Renal cortical epithelial cell (primary cell): ENCODE measurements at places on chromosomes 7 and 10. TPM values are rescaled to one million over a fixed set of nuclear protein-coding genes. Genes with fewer than 3 reads are reported as not detected.
A peak's percentile ranks its signal among the peaks of the same experiment; 100 is the strongest.

RBP4 gene
- 2.1 and 5.8 TPM in 2 replicates for total RNA-seq

ICA1 gene
- total RNA-seq, result 13.7 and 26.6 TPM in 2 replicates

SLC26A3 gene
- not detected in 2 replicates for total RNA-seq

ARMC10 gene
- 53.7 and 67.9 TPM in 2 replicates for total RNA-seq

LIPN gene
- total RNA-seq, result not detected in 2 replicates

C10orf143 gene
- total RNA-seq, result 0.85 TPM in 1 of 2 replicates, not detected in the other

TDRD1 gene
- 0.69 and 8.1 TPM in 2 replicates for total RNA-seq

GRCh38 chr7:70676243-70676642 is 455.7 kb upstream of the GALNT17 start:
- DNase-seq, result no peak

DNA sequence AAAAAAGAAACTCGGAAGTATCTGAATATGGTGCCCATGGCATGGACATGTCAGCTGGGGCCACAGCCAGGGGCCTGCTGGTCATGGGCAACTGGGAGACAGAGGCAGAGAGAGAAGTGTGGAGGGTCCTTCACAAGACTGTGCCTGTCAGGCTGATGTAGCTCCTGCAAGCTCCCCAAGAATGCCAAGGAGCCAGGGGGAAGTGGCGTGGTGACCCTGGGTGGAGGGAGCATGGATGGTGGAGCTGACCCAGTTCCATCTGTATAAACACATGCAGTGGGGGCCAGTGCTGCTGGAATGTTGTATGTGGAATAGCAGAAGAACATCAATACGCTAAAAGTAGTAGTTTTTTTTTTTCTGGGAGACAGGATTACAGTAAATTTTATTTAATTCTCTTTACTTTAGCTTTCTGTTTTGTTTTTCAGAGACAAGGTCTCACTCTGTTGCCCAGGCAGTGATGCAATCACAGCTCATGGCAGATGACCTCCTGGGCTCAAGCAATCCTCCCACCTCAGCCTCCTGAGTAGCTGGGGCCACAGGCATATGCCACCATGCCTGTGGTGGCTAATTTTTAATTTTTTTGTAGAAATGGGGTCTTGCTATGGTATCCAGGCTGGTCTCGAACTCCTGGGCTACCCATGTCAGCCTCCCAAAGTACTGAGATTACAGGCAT is 10.5 kb upstream of the ZMIZ2 start:
- peak; percentile 21 for DNase-seq

- DNase-seq, result peak; percentile 75
Measured at GRCh38 chr7:108598153-108598552, 28.5 kb downstream of the DNAJB9 start.

DNA sequence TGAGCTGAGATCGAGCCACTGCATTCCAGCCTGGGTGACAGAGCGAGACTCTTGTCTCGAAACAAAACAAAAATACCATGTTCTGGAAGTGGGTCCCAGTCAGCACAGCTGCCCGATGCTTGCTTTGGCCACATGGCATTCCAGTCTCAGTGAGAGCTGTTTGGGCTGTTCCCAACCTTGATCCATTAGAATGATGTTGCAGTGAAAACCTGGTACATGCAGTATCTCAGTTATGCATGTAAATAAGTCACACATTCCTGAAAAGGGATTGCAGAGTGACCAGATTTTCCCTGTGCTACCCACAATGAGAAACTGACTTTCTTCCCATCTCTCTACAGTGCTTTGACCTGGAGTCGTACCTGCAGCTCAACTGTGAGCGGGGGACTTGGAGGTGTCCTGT is 15.4 kb downstream of the ZMIZ2 start:
- no peak for DNase-seq

GRCh38 chr10:73863039-73863817 is 11.1 kb downstream of the CAMK2G start:
- DNase-seq, result no peak

DNA sequence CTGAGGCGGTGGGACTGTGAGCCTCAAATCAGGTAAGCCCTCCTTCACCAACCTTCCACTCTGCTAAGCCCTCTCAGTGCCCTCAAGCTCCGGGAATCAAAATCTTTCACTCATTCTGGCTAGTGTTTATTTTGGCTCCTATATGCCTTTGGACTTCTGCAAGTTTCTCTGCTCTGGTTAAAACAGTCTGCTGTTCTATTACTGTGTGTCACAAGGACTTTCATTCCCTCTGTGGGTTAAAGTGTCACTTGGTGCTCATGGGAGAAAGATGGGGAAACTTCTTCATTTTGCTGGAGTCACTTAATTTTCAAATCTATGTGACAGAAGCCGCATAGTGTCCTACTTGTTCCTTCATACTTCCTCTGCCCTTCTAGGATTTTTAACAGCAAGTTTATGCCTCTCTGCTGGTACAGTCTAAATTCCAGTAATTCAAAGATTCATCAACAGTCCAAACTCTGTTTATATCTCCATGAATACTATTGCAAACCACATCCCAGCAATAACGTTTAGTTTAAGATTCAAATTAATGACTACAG is 61.3 kb downstream of the CD36 start:
- peak; percentile 64 for DNase-seq

DNA sequence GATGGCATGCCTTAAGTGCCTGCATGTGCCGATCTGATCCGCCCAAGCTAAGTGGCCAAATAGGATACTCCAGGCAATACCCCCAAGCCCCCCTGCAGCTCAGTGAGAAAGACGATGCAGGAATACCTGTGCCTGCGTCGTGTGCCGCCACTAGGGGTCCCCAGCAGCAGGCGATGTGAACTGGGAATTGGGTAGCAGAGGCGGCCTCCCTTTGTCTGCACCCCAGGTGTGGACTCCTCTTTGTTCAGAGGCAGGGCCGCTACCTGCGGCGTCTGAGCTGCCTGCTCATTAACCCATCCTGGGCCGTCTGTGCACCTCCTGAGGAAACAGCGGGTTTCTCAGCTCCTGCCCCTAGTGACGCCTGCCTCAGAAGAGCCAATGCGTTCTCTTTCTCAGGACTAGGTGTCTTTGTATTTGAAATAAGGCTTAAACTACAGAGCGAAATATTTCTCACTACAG is 4.8 kb upstream of the CHN2 start:
- peak; percentile 10 for DNase-seq

GRCh38 chr10:86969421-86970041 is 1.2 kb downstream of the ADIRF start:
- no peak for DNase-seq

GRCh38 chr10:77228559-77228958 is 409.0 kb downstream of the KCNMA1 start:
- DNase-seq, result peak; percentile 62

DNA sequence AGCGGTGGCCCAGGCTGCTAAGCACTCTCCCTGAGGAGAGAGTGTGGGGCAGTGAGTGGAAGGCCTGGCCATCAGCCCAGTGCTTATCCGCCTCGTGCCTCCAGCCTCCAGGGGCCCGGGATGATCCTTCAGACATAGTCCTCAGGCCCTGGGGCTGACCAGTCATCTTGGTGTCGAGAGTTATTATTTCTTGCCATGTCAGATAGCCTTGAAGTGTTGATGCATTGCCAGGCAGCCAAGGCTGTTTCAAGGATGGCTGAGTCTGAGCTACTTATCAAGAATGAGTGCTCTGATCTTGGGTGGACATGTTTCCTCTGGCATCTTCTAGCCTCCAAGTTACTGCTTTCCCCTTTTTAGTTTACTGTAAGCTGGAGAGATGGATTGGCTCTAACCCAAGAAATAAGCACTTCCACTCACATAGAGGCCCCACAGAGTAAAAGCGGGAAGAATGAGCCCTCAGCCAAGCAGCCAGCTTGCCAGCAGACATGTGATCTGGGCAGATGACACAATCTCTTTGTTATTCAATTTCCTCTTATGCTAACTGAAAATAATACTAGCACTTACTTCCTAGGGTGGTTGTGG is 136.5 kb upstream of the NAMPT start:
- DNase-seq, result peak; percentile 90

DNA sequence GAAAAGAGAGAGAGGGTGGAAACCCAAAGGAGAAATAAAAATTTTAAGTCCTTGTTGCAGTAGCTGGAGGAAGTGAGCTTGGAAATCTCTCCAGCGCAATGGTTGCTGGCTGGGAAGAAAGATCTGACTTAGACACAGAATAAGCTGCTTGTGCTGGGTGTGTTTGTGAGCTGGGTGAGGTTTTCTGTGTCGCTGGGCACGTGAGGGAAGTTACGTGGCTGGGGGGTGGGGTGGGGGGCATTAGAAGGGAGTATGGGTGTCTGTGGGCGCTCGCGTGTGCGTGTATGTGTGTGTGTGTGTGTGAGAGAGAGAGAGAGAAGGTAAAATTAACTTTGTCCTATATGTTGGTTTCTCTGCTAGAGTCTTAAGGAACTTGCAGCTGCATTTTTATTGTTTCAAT is 11.6 kb downstream of the TCF7L2 start:
- DNase-seq, result no peak

GRCh38 chr10:80702143-80702542 is 164.4 kb downstream of the SH2D4B start:
- no peak for DNase-seq

GRCh38 chr10:91759581-91759986 is 38.6 kb upstream of the TNKS2 start:
- peak; percentile 38 for DNase-seq

GRCh38 chr7:128323040-128323439 is 20.7 kb downstream of the RBM28 start:
- DNase-seq, result no peak

DNA sequence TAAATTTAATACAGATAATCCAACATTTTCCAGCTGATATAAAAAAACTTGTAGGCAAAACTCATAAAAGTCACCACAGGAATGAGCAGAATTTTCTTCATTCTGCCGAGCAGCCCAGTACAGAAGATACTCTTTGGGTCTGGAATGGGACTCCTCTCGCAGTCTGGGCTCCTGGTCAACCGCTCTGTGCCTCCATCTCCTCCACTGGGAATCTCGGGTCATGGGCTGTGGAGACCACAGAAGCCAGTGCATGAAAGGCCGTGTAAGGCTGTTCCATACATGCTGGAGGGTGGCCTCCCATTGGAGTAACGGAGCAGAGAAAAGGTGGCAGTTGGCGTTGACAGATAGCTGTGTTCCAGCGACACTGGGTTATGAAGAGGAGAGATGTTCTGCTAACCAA is 616.4 kb upstream of the MGMT start:
- no peak for DNase-seq

- peak; percentile 82 for DNase-seq
Measured at GRCh38 chr7:44486693-44487092, 3.8 kb downstream of the NUDCD3 start.

- no peak for DNase-seq
Measured at GRCh38 chr10:101122270-101123084, 8.6 kb upstream of the TLX1 start.

DNA sequence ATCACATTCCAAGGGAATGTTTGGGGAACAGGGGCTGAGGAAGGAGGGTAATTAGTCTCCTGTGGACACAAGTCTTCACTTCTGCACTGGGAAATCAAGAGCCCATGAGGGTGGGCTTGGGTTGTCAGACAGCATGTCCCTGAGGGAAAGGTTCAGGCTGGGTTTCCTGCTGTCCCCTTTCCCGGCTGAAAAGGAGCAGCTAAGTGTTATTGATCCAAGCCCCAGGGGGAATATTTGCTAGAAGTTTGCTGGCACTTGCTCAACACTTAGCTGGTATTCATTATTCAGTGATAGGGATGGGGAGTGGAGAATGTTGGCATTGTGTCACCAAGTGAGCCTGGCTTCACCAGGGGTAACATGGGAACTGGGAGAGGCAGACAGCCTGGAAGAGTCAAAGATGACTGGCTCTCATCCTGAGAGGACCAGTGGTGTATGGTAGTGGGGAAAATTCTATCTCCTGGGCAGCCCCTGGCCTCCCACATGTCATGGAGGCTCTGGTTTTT is 344.4 kb upstream of the PODXL start:
- DNase-seq, result no peak

GRCh38 chr10:62056219-62056618 is 154.7 kb downstream of the ARID5B start:
- DNase-seq, result no peak

DNA sequence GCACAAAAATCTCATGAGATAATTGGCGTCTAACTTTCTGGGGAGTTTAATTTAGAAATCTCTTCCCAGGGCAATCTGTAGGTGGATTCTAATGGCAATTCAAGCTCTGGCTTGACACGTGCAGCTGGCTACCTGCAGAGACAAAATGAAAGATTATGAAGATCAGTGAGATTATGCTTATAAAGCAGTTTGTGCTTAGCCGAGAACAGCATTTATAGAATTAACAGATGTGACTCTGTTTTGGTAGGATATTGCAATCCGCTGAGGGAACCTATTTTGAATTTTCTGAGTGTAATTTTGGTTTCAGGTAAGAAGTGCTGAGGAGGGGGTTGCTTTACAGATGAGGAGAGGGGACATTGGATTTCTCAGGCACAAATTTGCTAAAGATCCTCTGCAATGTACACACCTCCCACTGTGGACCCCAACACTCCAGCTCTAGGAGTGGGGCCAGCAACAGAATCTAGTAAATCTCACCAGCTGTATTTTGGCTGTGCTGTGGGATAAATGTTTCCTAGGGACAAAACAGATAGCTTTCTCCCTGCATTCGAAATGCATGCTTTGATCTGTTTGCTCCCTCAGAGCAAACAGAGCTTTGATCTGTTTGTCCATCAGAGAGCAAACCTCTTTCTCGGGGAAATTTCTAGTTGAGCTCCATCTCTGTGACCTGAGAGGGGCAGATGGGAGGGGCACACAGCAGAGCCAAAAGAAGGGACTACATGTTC is 7.4 kb downstream of the GJD4 start:
- DNase-seq, result no peak

DNA sequence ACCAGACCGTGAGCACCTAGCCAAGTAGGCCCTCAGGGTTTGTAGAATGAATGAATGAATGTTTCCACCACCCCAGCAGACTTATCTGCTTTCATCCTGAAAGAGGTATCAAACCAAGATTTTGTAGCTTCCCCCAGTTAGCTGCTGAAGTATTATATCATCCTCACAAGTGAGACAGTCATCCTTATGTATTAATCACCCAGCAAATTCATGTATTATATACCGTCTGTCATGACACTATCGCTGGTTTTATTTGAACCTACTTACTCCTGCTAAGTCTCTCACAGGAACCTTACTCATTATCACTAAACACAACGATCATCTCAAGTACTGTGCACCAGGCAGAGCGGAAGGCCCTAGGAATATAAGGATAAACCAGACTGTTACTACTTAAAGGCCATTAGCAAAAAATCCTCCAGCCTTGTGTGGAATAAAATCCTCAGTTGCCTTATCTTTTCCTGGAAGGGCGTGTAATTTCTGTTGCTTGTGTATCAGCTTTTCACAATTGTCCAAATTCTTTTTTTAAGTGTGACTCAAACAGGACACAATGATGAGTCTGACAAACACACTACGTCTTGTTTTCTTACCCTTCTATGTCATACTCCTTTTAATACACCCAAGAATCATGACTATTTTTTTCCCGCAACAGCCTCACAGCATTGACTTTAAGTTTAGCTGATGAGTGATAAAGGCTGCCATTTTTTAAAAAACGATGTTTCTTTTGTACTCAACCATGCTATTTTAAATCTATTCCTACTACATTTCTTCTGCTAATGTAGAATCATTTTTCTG is 176.1 kb upstream of the KLF14 start:
- no peak for DNase-seq
